ENCODE measurements at places on chromosomes 2 and 18. TPM values are rescaled to one million over a fixed set of nuclear protein-coding genes. Genes with fewer than 3 reads are reported as not detected.

Gene PDIA6
- total RNA-seq, result 85.8 TPM

Gene TRIB2
- total RNA-seq, result 131 TPM

Gene TMX3
- 68.6 TPM for total RNA-seq

Gene LRRTM4
- total RNA-seq, result 18.6 TPM

Gene CGREF1
- total RNA-seq, result 1.3 TPM

Gene CCDC68
- total RNA-seq, result not detected

Gene FHL2
- 3.2 TPM for total RNA-seq

Gene RESP18
- total RNA-seq, result not detected

GRCh38 chr2:219912491-219912921, 285.1 kb downstream of the SLC4A3 start:
- H3K4me1 ChIP-seq, result no peaks in the 10 kb centered on the region
- DNase-seq, result no peak
- no peak overlapping the region for H3K4me3 ChIP-seq
- peaks cover 3% of the 10 kb centered on the region for H3K27me3 ChIP-seq

GRCh38 chr2:217987391-217987790, 15.4 kb downstream of the TNS1 start:
- no peak overlapping the region for H3K27ac ChIP-seq
- H3K4me1 ChIP-seq, result no peaks in the 10 kb centered on the region

GRCh38 chr2:65638443-65638842, 206.0 kb upstream of the SPRED2 start:
- no peaks in the 10 kb centered on the region for H3K36me3 ChIP-seq
- no peaks in the 10 kb centered on the region for H3K27me3 ChIP-seq
- no peak overlapping the region for H3K4me3 ChIP-seq
- H3K4me1 ChIP-seq, result no peaks in the 10 kb centered on the region
- H3K27ac ChIP-seq, result no peak overlapping the region

- H3K27me3 ChIP-seq, result no peaks in the 10 kb centered on the region
- no peaks in the 10 kb centered on the region for H3K36me3 ChIP-seq
- no peak overlapping the region for H3K27ac ChIP-seq
- DNase-seq, result no peak
These were observed 131.3 kb downstream of the COL6A3 start for GRCh38 chr2:237282568-237283128.

DNA sequence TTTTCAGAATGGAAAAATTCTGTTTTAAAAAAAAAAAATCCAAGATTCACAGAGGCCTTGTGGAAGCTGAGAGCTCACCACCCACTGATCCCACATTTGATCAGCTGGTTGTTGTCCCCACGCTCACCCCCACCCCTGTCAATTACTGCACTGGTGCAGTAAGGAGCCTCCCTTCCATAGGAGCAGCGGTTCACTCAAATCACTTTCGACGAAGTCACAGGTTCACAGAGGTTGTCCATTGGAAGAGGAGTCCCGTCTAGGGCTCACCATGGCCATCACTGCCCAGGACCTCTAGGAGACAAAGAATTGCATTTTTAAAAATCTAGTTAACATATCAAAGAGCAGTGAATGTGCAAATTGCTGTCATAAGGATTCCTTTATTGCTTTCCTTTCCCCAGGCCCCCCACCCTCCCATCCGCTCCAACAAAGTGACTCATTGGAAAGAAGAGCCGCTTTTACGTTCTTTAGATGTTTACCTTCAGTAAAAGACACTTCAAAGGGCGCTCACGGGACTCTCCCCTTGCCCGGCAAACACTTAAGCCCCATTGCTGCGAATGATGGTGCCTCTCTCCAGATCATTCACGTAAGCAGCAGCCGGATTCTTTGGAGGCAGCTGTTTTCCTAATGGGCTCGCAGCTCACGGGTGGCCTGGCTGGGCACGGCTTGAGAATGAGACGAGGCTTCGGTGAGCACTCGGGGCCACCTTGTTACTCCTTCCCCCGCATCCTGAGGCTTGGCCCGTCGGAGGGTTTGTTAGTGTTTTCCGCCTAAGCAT, 165.5 kb upstream of the SALL3 start:
- H3K27me3 ChIP-seq, result peaks cover 6% of the 10 kb centered on the region
- peaks cover 4% of the 10 kb centered on the region for H3K36me3 ChIP-seq
- DNase-seq, result no peak
- H3K4me3 ChIP-seq, result no peak overlapping the region

DNA sequence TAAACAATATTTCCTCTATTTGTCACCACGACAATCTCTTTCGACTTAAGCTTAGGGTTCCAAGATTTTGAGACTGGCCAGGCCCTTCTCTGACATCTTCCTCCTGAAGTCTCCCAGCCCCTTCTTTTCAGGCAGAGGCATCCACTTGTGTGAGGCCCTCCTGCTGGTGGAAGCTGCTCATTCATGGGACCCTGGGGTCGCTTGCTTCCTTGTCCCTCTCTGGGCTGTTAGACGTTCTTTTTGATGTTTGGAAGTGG, 188.2 kb upstream of the APCDD1 start:
- H3K27ac ChIP-seq, result no peak overlapping the region
- H3K4me3 ChIP-seq, result no peak overlapping the region
- no peaks in the 10 kb centered on the region for H3K36me3 ChIP-seq
- H3K4me1 ChIP-seq, result peaks cover 15% of the 10 kb centered on the region
- H3K27me3 ChIP-seq, result peaks cover 2% of the 10 kb centered on the region
- no peak for DNase-seq

DNA sequence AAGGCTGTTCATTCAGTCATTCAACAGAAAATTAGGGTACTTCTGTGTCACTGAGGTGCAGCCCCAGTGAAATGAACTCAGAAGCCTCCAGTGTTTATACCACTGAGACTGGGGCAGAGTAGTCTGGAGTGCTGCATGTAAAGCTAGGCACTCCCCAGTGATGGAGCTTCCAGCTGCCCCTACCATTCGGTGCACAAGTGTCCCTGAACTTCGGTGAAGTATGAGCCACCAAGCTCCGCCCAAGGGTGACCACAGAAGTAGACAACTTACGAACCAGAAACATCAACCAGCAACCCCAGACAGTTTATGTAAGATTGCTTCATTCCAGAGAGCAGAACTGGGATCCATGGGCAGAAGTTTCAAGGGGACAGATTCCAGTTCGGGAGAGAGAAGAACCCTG, 70.6 kb upstream of the FOSL2 start:
- H3K27me3 ChIP-seq, result peaks cover 8% of the 10 kb centered on the region
- H3K27ac ChIP-seq, result no peak overlapping the region
- no peak for DNase-seq
- peaks cover 9% of the 10 kb centered on the region for H3K4me1 ChIP-seq
- no peak overlapping the region for H3K4me3 ChIP-seq
- no peaks in the 10 kb centered on the region for H3K36me3 ChIP-seq

DNA sequence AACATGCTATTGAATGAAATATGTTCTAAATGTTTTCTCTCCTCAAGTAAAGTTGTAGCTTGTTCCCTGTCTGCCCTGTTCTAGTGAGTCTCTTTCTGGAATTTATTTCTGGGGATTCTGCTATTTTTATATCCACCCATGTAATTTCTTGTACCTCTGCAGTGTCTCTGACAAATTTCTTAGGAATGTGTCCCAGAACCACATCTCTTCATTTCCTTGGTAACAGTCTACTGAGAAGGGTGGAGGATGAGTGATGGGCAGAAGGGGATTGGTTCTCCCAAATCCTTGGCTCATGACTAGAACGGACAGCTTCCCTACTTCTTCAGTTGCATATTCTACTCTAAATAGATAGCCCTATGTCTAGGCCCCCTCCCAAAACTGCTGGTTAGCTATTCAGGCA, 490.6 kb upstream of the LINC00305 start:
- DNase-seq, result no peak
- H3K27me3 ChIP-seq, result peaks cover 2% of the 10 kb centered on the region
- H3K4me3 ChIP-seq, result no peak overlapping the region
- no peaks in the 10 kb centered on the region for H3K4me1 ChIP-seq
- H3K36me3 ChIP-seq, result no peaks in the 10 kb centered on the region

DNA sequence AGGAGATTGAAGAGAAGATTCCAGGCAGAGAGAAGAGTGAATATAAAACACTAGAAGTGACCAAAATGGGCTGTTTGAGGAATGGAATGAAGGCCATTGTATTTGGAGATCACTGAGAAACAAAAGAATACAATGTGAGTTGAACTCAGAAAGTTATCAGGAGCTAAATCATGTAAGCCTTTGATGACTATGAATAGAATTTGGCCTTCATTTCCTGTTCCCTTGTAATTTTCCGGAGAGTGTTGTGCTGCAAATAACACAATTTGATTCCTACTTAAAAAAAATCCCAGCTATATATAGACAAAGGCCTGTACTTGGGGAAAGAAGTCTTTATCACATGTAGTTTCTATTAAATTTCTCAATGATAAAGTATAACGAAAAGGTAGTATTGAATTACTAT, 33.7 kb upstream of the KYNU start:
- H3K4me3 ChIP-seq, result no peak overlapping the region
- no peaks in the 10 kb centered on the region for H3K27me3 ChIP-seq
- H3K27ac ChIP-seq, result no peak overlapping the region
- no peaks in the 10 kb centered on the region for H3K36me3 ChIP-seq
- H3K4me1 ChIP-seq, result no peaks in the 10 kb centered on the region

DNA sequence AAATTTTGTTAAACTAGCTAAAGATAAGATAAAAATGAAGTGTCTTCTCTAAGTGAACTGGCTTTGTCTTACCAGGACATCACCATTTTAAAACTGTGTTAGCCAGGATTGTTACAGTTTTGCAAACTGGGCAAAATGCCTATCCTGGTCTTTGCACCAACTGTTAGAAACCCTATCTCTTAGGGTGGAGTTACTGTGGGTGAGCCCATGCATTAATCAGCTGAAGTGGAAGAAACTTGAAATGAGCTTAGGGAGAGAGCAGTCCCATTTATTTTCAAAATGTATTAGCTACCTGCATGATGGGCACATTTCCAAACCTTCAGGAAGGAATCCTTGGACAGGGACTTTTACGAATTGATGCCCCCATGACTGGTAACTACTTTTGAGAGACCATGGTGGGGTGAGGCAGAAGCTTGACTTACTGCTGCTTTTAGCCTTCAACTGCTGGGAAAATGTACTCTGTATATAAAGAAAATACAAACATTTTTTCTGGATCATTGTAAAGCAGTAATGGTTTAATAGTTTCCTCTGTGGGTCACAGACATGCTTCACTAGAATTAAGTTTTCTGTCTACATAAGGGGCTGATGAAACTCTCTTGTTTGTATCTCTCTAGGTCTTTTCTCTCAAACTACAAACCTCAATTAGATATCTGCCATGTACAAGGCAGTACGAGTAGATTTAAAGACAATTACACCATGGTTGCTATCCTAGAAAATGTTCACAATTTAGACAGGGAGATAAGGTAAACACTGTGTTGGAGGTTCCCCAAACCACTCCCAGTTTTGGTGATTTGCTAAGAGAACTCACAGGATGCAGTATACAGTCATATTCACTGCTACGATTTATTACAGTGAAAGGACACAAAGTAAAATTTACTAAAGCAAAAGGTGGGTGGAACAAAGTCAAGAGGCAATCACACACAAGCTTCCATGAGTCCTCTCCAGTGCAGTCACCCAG, 321.4 kb upstream of the MMADHC start:
- no peaks in the 10 kb centered on the region for H3K4me1 ChIP-seq
- no peak overlapping the region for H3K27ac ChIP-seq
- H3K36me3 ChIP-seq, result no peaks in the 10 kb centered on the region
- no peak for DNase-seq

DNA sequence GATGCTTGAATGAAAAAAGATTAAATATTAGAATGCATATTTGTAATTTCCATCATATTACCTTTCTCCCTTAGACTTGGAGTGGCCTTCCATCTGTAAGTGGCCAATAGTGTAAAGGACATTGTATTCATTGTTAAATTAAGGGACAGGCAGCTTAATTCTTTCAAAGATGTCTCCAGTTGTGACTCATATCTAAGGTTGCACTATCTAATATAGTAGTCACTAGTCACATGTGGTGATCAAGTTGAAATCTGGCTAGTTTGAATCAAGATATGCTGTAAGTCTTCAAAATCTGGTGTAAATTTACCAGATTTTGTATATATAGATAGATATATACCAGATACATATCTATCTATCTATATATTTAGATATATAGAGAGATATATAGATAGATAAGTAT, 52.4 kb upstream of the AGPS start:
- H3K4me1 ChIP-seq, result no peaks in the 10 kb centered on the region
- no peaks in the 10 kb centered on the region for H3K36me3 ChIP-seq
- H3K4me3 ChIP-seq, result no peak overlapping the region
- no peaks in the 10 kb centered on the region for H3K27me3 ChIP-seq

- no peaks in the 10 kb centered on the region for H3K36me3 ChIP-seq
- peaks cover 2% of the 10 kb centered on the region for H3K27me3 ChIP-seq
- H3K4me3 ChIP-seq, result no peak overlapping the region
- DNase-seq, result peak; percentile 50
- peaks cover 6% of the 10 kb centered on the region for H3K4me1 ChIP-seq
These were observed 7.6 kb upstream of the LPIN1 start for GRCh38 chr2:11738589-11739436.

- H3K27me3 ChIP-seq, result peaks cover 22% of the 10 kb centered on the region
- peak; percentile 64 for DNase-seq
- H3K4me3 ChIP-seq, result peak overlapping the region; percentile 90
- H3K36me3 ChIP-seq, result no peaks in the 10 kb centered on the region
- peak overlapping the region; percentile 57 for H3K27ac ChIP-seq
These were observed 1.3 kb downstream of the LRRTM1 start for GRCh38 chr2:80303006-80303908.

Data from glutamatergic neuron (in vitro differentiated cells).